ENCODE measurements at places on chromosomes 13 and 19.

DNA sequence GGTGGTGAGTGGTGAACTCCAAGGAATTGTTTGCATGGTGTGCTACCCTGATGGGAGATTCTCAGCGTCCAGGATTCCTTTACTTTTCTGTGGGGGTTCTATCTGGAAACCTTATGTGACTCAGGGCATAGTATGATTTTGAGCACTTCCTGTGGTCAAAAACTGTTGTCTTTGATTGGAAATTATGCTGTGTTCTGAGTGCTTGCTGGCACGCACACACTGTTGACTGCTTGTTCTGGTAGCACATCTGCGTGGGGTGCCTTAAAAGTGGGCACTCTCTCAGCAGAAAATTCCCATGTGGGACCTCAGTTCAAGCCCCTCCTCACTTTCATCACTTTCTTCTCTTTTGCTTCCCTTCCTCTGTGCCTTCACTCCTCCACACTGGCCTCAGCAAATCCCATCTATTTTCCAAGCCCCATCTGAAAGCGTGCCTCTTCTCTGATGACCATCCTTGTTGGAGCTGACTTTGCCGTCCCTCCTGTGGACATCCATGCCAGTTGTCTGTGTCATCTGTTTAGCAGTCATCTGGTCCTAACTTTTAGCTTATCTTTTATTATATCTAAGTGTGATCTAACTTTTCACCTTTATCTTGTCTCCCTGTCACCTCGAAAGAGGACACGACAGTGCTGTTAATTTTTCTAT, 56.4 kb upstream of the NPAS1 start:
- no peaks in the 10 kb centered on the region for H3K36me3 ChIP-seq
- DNase-seq = peak; percentile 96
- peak overlapping the region; percentile 83 for H3K27ac ChIP-seq
- no peak overlapping the region for H3K4me3 ChIP-seq

- H3K4me1 ChIP-seq = no peaks in the 10 kb centered on the region
- no peak overlapping the region for H3K4me3 ChIP-seq
- H3K36me3 ChIP-seq = no peaks in the 10 kb centered on the region
- DNase-seq = peak; percentile 64
- H3K27ac ChIP-seq = no peak overlapping the region
Measured at GRCh38 chr19:24099829-24100228, 12.8 kb downstream of the ZNF254 start.

GRCh38 chr13:109883181-109884180, 97.1 kb upstream of the IRS2 start:
- H3K27me3 ChIP-seq = no peaks in the 10 kb centered on the region
- DNase-seq = no peak
- H3K27ac ChIP-seq = no peak overlapping the region
- no peak overlapping the region for H3K4me3 ChIP-seq

GRCh38 chr19:51690454-51691073, 2.6 kb upstream of the SPACA6 start:
- H3K27ac ChIP-seq = peak overlapping the region; percentile 93
- peak overlapping the region; percentile 87 for H3K4me3 ChIP-seq
- H3K36me3 ChIP-seq = peaks cover 17% of the 10 kb centered on the region
- DNase-seq = peak; percentile 79

DNA sequence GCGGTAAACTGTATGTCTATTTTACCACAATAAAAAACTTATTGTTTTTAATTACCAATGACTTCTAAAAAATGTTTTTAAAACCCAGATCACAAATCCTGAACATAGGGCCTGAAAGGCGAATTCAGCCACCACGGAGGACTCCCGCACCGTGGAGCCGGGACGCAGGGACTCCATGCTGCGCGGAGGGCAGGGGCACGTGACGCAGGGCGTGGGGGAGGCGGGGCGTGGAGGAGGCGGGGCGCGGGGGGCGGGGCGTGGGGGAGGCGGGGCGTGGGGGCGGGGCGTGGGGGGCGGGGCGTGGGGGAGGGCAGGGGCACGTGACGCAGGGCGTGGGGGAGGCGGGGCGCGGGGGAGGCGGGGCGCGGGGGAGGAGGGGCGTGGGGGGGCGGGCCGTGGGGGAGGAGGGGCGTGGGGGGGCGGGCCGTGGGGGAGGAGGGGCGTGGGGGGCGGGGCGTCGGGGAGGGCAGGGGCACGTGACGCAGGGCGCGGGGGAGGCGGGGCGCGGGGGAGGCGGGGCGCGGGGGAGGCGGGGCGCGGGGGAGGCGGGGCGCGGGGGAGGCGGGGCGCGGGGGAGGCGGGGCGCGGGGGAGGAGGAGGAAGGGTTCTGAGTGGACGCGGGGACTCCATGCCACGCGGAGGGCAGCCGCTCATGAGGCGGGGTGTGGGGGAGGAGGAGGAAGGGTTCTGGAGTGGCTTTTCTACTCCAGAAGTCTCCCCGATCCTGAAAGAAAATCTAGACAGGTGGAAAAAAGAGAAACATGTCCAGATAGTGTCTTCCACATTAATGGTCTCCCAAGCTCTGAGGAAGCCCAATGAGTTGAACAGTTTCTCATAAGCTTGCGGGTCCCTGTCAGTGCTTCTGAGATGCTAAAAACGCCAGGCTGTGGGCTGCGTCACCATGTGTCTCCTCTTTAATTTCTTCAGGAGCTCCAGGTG, 4.4 kb upstream of the PROZ start:
- H3K27ac ChIP-seq = peak overlapping the region; percentile 72
- H3K27me3 ChIP-seq = no peaks in the 10 kb centered on the region
- peak; percentile 63 for DNase-seq

GRCh38 chr19:29665215-29665825, at the start of gene PLEKHF1:
Gene PLEKHF1, plus strand, starts transcription at chr19:29665461. Its CDS starts 8,379 bp downstream, at chr19:29673840.
- H3K27me3 ChIP-seq = no peaks in the 10 kb centered on the region
- peak; percentile 75 for DNase-seq
- peak within 1 kb of the TSS; percentile 90 for H3K27ac ChIP-seq
- peaks cover 23% of the 10 kb centered on the region for H3K4me1 ChIP-seq

- H3K27me3 ChIP-seq = peaks cover 3% of the 10 kb centered on the region
- H3K4me3 ChIP-seq = no peak overlapping the region
- DNase-seq = peak; percentile 82
- H3K27ac ChIP-seq = no peak overlapping the region
- H3K4me1 ChIP-seq = no peaks in the 10 kb centered on the region
Measured at GRCh38 chr13:27403203-27403678, 21.2 kb upstream of the GTF3A start.

GRCh38 chr19:48674216-48674809, 1.5 kb upstream of the NTN5 start:
- DNase-seq = no peak
- no peaks in the 10 kb centered on the region for H3K4me1 ChIP-seq
- H3K27ac ChIP-seq = no peak overlapping the region
- no peak overlapping the region for H3K4me3 ChIP-seq
- H3K36me3 ChIP-seq = no peaks in the 10 kb centered on the region

GRCh38 chr19:32945260-32945659, 26.5 kb downstream of the CEP89 start:
- no peaks in the 10 kb centered on the region for H3K4me1 ChIP-seq
- no peaks in the 10 kb centered on the region for H3K27me3 ChIP-seq
- H3K27ac ChIP-seq = no peak overlapping the region
- DNase-seq = no peak

GRCh38 chr13:73365252-73365651, 306.4 kb downstream of the KLF5 start:
- no peak overlapping the region for H3K4me3 ChIP-seq
- no peak overlapping the region for H3K27ac ChIP-seq
- H3K27me3 ChIP-seq = no peaks in the 10 kb centered on the region
- DNase-seq = no peak
- no peaks in the 10 kb centered on the region for H3K36me3 ChIP-seq
- no peaks in the 10 kb centered on the region for H3K4me1 ChIP-seq

DNA sequence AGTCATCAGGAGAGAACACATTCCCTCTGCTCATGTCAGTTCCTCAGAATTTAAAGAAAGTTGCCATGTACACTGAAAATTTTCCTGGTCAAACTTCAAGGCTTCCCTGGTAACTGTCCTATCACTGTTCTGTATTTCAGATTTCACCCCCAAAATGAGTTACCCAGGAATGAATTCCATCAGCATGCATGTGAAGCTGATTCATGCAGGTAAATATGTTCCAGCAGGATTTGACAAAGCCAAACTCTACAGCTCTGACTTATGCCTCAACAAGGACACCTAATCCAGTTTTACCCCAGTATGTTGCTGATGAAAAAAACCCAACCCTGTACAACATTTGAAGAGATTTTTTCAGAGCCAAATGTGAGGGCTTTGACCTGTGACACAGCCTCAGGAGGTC, 21.5 kb downstream of the LIG4 start:
- no peak overlapping the region for H3K27ac ChIP-seq
- no peaks in the 10 kb centered on the region for H3K36me3 ChIP-seq
- no peak overlapping the region for H3K4me3 ChIP-seq
- DNase-seq = no peak

DNA sequence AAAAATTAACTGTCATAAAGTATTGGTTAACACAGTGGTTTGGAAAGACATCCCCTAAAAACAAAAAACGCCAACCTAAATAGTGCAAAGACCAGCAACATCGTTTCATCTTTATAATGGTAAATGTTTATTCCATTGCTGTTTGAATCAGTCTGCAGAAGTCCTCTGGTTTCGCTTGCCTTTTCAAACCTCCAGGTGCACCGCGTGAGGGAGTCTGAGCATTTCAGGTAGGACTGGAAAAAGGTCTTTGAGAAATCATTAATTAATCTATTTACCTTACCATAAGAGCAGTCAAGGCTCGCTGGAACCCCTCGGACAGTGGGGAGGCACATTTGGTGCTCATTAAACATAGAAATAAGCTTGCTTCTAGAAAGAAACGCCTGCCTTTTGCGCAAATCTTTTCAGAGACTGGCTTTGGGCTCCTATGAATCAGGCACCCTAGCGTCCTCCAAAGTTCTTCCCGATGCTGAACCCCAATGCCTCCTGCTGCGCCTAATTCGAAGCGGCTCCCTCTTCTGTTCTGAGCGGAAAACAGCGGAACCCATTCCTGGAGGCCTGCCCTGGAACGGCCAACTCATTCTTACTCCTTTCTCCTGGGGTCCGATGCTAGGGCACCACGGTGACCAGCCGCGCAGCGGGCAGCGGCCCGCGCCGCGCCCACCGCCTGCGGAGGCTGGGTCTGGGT, 951 bp upstream of the MTUS2 start:
- peak overlapping the region; percentile 25 for H3K4me3 ChIP-seq
- H3K4me1 ChIP-seq = no peaks in the 10 kb centered on the region
- no peak overlapping the region for H3K27ac ChIP-seq
- peaks cover 5% of the 10 kb centered on the region for H3K27me3 ChIP-seq
- H3K36me3 ChIP-seq = no peaks in the 10 kb centered on the region
- DNase-seq = peak; percentile 17

DNA sequence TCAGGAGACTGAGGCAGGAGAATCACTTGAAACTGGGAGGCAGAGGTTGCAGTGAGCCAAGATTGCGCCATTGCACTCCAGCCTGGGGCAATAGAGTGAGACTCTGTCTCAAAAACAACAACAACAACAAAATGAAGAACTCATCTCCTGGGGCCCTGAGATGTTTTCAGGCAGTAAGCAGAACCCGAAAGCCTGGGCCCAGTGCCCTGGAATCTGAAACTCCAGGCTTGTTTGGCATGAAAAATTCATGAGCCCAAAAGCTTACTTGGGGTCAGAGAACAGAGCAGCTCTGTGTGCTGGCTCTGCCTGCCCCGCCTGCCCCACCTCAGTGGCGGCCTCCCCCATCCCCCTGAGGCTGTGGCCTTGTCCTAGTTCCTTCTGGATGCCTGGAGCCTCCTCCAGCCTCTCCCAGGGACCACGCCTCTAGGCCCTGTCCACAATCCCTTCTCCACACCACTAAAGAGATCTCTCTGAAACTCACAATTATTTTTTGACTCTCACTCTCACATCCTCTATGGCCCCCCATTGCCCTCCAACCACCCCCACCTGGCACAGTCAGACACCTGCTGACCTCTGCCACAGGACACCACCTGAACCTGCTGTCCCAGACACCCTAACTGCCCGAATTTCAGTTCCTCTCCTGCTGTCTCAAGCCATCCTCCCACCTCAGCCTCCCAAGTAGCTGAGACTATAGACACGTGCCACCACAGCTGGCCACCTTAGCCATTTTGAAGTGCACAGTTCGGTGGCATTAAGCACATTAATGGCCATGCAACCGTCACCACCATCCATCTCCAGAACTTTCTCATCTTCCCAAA, 6.9 kb upstream of the AP1M2 start:
- H3K27ac ChIP-seq = no peak overlapping the region
- no peak for DNase-seq
- no peak overlapping the region for H3K4me3 ChIP-seq
- H3K27me3 ChIP-seq = no peaks in the 10 kb centered on the region
- no peaks in the 10 kb centered on the region for H3K36me3 ChIP-seq

Data from fibroblast of lung (primary cell).